ENCODE measurements at places on chromosomes 12 and 14.

- DNase-seq = no peak
These were observed 40.6 kb downstream of the SMOC1 start for GRCh38 chr14:69919815-69920214.

GRCh38 chr12:9933958-9934357 lies 1.8 kb upstream of the CLEC2A start:
- DNase-seq = no peak

GRCh38 chr14:25574628-25575325 lies 524.8 kb upstream of the STXBP6 start:
- DNase-seq = no peak

GRCh38 chr14:98489115-98489514 lies 782.9 kb downstream of the BCL11B start:
- no peak for DNase-seq

- DNase-seq = no peak
These were observed 9.7 kb downstream of the IRF2BPL start for GRCh38 chr14:77018785-77019184.

- no peak for DNase-seq
These were observed 14.9 kb downstream of the RERG start for GRCh38 chr12:15206338-15206737.

DNA sequence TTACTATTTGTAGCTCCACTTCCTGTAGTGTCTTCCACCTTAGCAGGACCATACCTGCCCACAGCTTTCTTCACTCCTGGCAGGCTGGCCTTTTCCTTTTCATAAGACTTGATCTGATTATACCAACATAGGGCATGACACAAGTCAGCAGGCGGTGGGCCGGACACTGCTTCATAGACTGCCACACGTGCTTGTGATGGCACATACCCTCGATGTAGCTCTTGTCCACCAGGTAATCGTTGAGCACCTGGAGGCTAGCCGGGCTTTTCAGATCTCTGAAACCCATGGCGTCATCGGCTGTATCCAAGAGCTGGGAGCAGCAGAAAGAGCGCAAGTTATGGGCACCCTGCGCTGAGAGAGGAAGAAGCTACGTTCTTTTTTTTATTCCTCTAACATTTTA lies 53.7 kb upstream of the TMEM263 start:
- DNase-seq = no peak

DNA sequence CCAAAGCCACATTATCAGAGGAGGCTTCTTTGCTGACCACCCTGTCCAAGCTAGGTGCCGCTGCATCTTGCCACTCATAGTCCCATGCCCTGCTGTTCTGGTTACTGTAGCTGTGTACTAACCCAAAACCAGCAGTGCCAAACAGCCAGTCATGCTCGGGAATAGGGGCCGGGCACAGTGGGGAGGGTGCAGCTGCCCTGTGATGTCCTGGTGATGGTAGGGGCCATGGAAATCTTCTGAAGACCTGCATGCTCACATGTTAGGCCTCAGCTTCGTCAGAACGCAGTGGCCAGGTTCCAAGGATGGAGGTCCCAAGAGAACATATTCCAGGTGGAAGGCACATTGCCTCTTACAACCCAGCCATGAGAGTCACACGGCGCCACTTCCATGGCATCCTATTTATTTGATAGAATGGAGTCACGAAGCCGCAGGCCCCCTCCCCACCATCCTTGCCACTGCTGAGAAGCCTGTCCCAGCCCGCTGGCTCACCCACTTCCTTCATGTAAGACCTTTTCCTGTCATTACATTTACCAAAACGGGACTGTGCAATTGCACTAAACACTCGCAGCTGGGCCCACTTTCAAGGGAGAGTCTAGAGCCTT lies 48.5 kb downstream of the FAM222A start:
- no peak for DNase-seq
